DND-41 (cell line): ENCODE measurements at places on chromosomes 11 and 22.

DNA sequence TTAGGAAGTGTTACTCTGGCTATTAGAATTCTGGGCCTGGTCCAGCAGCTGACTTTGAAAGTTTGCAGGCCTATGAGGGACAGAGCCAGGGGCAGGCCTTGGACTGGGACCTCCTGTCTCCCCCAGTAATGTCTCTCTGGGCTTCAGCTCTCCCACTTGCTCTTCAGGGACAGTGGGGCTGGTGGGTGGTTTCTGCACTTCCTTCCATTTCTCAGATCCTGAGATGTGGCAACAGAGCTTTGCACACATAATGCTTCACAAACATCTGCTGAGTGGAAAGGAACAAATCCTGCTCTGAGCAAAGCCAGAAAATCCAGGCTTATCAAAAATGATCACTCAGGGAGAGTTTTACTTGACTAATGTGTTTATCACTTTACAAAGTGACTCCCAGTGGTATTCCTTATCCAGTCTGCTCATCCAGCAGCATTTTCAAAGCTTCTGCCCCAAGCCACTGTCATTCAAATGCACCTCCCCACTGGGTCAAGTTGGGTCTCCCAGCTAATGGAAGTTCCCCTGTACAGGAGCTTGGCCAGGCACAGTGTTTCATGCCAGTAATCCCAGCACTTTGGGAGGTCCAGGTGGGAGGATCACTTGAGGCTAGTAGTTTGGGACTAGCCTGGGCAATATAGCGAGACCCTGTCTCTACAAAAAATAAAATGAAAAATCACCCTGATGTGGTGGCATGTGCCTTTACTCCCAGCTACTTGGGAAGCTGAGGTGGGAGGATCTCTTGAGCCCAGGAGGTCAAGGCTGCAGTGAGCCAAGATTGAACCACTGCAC is 13.5 kb upstream of the OSBP2 start:
- DNase-seq = no peak

DNA sequence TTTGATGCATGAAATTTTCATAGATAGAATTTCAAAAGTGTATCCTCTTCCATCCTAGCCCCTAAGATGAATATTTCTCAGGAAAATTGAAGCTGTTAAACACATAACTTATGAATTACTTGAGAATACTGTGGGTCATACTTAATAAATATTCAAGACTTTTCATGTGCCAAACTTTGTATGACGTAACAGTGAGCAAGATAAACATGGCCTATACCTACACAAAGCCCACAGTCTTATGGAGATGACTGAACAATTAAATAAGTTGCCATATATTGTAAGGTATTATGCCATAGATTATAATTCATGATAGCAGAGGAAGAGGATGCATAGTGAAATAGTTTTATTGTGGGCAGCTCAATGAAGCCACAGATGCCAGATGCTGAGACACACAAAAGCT is 620.7 kb upstream of the ANO5 start:
- no peak for DNase-seq

GRCh38 chr11:76156971-76157427 is 49.3 kb downstream of the WNT11 start:
- no peak for DNase-seq

DNA sequence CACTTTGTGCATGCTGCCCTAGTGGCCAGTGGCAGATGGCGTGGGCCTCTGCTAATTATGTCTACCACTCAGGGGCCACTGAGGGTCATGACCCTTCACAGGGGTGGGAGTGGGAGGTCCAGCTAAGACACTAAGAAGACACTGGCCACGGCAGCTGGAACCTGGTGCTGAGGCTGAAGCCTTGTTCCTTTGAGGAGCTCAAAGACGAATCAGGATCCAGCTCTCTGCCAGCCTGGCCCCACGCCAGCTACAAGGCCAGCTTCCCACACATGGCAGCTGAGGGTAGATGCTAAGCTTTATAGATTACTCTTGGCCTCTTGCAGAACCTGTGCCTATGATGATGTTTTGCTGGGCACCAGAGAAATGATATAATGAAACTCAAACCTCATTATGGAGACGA is 226.3 kb downstream of the DSCAML1 start:
- no peak for DNase-seq

GRCh38 chr11:36363361-36364268 is 67.5 kb downstream of the PRR5L start:
- no peak for DNase-seq

DNA sequence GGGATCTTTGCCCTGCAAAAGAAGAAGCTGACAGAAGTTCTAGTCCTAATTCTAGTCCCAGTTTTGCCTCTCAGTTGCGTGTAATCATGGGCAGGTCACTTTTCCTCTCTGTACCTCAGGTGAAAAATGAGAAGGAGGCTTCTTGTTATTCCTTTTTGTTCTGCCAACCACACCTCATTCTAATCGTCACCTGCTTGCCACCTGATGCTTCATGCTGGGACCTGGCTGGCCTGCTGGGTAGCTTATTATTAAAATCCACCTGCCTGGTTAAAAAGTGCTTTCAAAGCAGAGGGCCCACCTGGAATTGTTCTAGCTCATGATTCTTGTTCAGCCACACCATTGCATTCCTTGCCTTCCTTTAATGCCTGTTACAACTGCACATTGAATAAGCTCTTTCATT is 8.4 kb upstream of the ALG8 start:
- DNase-seq = no peak

GRCh38 chr11:4059424-4059823 is 35.2 kb upstream of the RRM1 start:
- no peak for DNase-seq

- peak; percentile 72 for DNase-seq
Measured at GRCh38 chr11:111422494-111423249, 43.6 kb upstream of the POU2AF1 start.

DNA sequence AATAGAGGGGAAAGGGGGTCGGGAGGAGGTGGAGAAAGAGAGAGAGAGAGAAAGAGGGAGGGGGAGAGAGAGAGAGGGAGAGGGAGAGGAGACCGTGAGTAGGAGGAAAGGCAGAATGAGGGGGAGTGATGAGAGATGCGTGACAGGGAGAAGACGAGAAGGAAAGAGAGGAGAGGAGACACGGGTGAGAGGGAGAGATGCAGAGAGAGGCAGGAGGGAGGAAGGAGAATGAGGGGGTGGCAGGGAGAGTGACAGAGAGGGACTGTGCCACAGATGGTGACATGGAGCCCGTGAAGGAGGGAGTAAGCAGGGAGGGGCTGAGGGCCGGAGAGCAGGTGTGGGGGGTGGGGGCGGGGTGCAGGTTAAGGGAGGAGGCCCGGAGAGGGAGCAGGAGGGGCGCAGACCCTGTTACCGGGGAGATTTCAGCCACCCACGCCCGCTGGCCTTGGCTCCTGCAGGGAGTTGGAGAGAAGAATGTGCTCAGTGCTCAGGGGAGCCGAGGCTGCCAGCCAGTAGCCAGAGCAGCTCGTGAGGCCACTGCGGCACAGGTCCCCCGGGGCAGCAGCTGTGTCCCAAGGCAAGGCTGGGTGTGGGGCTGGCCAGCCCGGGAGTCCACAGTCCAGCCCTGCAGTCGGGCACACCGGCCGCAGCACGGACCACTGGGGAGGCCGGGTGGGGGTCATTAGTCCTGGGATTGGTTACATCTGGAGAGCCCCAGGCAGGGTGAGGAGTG is at the start of gene SSTR3:
TSS of gene SSTR3 (minus strand) at position 304 of the 733 bp plus-strand sequence. CDS start 4,674 bp downstream, outside the sequence.
- no peak for DNase-seq

GRCh38 chr22:33063611-33064010 is 5.4 kb upstream of the SYN3 start:
- DNase-seq = no peak

- peak; percentile 97 for DNase-seq
Measured at GRCh38 chr11:47176328-47177228, at the start of gene ARFGAP2. ARFGAP2 (minus strand) TSS chr11:47176879; CDS start chr11:47176853, 26 bp downstream.

DNA sequence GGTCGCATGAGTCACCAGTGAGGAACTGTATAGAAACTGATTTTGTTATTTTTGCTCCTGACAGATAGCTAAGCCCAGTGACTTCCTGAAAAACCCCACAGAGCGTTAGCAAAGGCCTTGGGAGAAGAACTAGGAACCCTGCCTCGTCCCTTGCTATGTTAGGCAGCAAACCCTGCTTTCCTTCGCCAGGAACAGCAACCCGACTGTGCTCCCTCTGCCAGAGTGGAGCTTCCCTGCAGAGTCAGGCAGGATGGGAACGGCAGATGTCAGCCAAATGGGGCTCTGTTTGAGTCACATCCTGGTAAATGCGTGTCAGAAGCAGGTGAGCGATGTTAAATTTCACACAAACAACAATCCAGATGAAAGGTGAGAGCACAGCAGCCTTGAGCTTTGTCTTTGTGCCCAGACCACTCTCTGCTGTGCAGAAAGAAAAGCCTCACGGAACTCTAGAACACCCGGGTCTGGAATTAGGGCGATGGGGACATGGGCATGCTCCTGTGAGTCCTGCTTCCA is 186.6 kb downstream of the ADAMTS15 start:
- DNase-seq = no peak

- no peak for DNase-seq
Measured at GRCh38 chr11:74673693-74674360, 57.4 kb downstream of the CHRDL2 start.

DNA sequence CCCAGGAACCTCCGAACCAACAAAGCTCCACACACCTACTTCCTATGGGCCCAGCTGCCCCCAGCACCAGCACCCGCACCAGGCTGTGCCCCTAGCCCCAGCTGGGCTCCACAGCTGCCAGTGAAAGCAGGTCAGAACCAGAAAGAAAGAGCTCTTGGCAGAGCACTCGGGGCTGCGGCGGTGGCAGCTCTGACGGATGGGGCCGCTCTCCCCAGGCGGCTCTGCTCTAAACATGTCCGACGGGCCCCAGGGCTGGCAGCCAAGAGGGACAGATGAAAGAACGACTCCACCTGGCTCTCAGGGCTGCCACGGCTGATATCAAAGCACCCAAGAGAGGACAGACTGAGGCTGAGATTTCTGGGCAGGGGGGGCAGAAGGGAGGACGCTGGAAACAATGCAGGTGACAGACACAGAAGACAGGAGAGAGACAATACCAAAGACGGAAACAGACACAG is 25.7 kb downstream of the LRFN4 start:
- no peak for DNase-seq
